Calu3 (cell line): ENCODE measurements at places on chromosomes 5 and 9. TPM values are rescaled to one million over a fixed set of nuclear protein-coding genes. Genes with fewer than 3 reads are reported as not detected.

PLAC8L1 gene
- 1.4 and 3.8 TPM in 2 replicates for total RNA-seq

GRCh38 chr9:138098908-138099791 lies 221.6 kb downstream of the CACNA1B start:
- no peak for DNase-seq

SLC4A9 gene
- total RNA-seq: 0.24 TPM in 1 of 2 replicates, not detected in the other

DNA sequence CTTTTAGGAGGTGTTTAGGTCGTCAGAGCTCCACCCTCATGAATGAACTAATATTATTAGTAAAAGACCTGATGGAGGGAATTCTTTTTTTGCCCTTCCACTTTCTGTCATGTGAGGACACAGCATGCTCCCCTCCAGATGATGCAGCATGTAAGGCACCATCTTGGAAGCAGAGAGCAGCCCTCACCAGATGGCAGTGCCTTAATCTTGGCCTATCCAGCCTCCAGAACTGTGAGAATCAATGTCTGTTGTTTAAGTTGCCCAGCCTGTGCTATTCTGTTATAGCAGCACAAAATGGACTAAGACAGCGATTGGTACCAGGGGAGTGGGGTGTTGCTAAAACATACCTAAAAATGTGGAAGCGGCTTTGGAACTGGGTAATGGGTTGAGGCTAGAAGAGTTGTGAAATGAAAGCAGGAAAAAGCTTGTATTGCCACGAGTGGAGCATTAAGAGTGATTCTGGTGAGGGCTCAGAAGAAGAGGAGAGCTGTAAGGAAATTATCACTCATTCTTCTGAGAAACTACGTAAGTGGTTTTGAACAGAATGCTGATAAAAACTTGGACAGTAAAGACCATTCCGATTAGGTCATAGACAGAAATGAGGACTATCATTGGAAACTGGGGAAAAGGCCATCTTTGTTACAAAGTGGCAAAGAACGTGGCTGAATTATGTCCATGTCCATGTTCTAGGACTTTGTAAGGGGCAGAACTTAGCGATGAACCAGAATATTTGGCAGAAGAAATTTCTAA lies 28.6 kb downstream of the PTPDC1 start:
- DNase-seq: no peak

DNA sequence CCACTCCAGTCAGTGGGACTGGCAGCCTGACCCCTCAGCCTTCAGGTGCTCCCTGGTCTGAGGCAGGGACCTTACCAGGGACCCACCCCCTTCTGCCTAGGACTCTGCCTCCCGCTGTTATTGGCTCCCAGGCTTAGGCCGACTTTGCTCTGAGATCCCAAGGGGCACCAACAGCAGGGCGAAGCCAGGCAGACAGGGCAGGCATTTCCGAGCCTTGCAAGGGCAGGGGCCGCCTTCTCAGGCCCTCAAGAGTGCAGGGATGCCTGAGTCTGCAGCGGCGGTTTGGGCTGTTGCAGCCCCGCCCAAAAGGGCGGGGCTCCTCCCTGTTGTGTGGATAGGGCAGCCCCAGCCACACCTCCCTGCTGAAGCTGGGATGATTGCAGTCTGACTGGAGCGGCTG lies 644.6 kb downstream of the PRR16 start:
- peak; percentile 17 for DNase-seq

DNA sequence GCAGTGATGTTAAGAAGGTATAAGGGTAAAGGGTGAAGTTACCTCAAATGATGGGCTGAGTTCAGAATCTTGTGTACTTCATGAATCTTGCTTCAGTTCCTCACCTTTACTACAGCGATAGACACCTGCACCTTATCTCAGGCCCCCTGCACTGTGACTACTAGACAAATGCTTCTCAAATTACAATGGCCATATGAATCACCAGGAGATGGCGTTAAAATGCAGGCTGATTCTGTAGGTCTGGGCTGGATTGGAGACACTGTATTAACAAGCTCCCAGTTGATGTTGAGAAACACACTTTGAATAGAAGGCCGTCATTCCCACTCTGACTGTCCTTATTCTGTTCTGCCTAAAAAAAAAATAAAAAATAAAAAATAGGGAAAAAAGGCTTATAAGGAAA lies 29.8 kb downstream of the TARS1 start:
- DNase-seq: peak; percentile 19

HAND1 gene
- total RNA-seq: not detected in 2 replicates

RBM27 gene
- 24.1 and 26.3 TPM in 2 replicates for total RNA-seq

GRCh38 chr9:2939368-2939767 lies 95.5 kb upstream of the PUM3 start:
- no peak for DNase-seq

DNA sequence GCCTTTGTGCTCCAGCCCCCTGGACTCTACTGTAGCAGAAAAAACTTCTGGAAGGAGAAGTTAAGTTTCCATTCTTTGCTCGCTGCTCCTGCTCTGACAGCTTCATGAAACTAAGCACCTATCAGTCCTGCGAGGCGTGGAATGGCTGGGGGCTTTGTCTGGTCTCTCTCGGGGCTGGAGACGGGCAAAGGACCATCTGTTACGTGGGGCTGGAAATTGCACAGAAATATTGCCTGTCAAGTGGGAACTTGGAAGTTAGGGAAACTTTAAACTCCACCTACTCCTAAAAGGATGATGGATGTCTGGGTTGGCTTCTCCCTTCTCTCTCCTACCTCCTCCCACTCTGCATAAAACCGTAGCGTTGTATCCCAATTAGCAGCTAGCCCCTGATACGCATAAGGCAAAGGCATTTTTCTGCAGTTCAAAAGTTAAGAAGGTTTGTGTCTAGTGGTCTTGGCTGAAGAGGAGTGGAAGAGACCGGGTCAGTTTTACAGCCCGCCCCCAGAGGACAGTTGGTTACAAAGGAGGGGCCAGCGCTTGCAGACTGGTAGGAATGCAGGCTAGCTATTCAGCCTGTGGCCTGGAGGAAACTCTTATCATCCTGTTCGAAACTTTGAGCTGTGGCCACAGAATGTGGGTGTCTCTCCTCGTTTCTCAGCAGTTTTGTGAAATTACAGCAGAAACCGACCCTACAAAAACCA lies 1.3 kb downstream of the FBXL7 start:
- DNase-seq: no peak

- DNase-seq: no peak
Measured at GRCh38 chr9:134834217-134834956, 46.2 kb upstream of the FCN2 start.

- no peak for DNase-seq
Measured at GRCh38 chr5:149410071-149410470, 31.0 kb upstream of the IL17B start.

GRIN3A gene
- total RNA-seq: not detected in 2 replicates

DNA sequence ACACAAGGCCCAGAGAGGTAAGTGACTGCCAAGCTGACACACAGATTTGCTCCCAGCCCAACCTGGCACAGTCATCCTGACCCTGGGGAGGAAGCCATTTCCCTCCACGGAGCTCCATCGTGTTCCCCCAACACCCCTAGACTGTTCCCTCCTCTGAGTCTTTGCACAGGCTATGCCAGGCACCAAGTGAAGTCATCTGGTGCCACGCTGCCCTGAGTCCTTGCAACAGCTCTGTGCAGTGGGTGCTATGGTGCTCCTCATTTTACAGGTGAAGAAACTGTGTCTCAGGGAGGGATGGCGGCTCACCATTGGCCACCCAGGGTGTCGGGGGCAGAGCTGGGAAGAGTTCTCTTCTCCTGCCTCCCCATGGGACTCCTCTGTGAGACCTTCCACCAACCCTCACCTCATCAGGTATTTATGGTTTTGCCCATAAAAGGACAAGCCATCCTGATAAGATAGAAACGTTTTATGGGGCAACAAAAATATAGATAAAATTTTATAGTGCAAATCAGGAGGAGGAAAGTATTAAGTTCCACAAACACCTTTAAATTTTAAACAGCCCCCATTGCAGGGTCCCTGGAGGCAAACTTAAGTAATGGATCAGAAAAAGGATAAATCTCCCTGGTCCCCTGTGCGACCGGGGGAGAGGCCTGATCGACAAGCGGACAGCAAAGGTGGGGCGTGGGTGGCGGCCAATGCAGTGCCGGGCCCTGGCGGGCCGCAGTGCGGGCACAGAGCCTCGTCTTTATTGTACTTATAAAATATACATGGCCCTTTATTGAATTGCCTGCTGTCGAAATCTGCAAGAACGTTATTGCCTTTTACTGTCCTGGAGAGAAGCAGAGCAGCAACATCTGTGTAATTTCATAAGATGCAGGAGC lies 50.2 kb upstream of the ZBTB43 start:
- no peak for DNase-seq

- DNase-seq: no peak
Measured at GRCh38 chr5:67188274-67189078, 8.1 kb downstream of the CD180 start.

- no peak for DNase-seq
Measured at GRCh38 chr5:124859027-124859426, 112.6 kb upstream of the ZNF608 start.
